Vagina (tissue), 2 donors: ENCODE measurements at places on chromosomes 7 and 10.

DNA sequence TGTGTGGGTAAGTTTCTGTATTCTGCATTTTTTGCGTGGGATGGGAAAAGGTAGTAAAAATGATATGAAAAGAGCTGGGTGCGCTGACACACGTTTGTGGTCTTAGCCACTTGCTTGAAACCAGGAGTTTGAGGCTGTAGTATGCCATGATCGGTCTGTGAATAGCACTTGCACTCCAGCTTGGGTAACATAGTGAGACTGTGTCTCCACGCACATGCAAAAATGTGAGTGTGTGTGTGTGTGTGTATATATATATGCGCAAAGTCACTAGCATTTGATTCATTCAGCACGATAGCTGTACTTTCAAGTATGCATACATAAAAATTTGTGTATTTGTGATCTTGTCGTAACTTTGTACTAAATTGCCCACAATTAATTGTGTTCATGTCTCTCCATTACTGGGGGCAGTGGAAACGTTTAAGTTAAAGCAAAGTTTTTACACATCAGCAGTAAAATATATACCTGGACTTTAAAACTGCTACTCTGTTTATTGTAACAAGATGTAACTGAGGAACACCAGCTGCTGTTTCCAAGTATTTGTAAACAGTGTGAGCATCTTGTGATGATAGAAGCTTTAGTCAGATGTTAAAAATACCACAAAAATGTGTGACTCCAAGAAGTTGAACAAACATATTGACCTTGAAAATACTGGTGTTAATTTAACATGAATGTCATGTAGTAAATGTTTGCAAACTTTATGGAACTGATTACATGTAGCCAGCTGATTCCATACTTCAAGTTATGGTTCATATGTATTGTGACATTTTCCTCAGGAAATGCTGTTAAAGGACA is 1.6 kb downstream of the ZRANB1 start:
- no peak for DNase-seq

GRCh38 chr7:143315776-143316175 is at the start of gene CLCN1:
TSS of gene CLCN1 (plus strand) at chr7:143316111. CDS start at chr7:143316213, 102 bp downstream.
- no peak for DNase-seq

GRCh38 chr7:151744656-151745638 is 132.0 kb downstream of the PRKAG2 start:
- no peak for DNase-seq

DNA sequence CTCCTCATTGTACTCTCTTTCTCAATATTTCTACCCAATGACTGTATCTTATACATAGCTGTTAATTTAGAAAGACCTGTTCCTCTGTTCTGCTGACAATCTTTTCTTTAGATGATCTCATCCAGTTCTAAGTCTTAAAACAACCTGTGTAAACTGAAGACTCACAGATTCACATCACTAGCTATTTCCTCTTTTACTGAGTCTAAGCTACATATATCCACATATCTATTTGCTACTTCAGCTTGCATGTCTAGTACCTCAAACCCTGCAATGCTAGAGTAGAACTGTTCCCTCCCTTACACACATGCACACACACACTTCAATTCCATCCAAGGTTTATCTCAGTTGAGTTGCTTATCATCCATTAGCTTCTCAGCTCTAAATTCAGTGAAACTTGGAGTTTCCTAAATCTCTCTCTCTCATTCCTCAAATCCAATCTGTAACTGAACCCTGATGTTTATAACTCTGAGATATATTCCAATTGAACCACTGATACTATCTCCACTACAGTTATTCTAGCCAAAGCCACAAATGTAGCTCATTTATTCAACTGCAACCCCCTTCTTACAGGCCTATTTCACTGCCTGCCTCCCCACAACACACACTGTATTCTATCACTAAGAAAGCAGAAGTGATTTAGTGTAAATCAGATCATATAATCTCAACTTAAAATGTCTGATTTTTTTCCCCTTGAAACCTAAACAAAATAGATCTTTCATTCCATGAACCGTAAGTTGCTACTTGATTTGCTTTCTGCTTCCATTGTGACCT is 1036.8 kb upstream of the POT1 start:
- DNase-seq: no peak

GRCh38 chr10:92690211-92690914 is 608 bp downstream of the HHEX start:
- DNase-seq: no peak

- no peak for DNase-seq
Measured at GRCh38 chr7:74097937-74098614, 14.5 kb downstream of the LIMK1 start.

GRCh38 chr10:6465437-6465836 is 114.6 kb downstream of the PRKCQ start:
- DNase-seq: no peak

DNA sequence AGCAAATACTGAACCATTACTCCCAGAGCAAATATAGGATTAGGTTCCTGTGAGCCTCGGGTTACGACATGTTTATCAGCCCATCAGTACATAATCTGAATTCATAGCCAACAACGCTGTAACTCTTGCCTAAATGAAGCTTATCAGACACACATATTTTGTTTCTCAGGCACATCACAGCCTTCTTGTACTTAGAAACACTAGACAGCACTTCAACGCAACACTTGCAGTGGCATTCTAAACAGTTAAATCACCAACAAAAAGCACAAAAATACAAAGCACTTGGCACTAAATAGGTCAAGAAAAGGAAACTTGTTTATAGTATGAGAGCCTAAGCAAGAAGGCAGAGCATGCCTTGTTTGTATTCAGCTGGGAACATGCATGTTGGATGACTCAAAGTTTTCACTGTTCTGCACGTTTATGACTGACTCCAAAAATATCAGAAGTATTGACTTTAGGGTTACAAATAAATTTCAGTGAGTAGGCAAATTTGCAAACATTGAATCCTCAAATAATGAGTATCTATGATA is 75.0 kb downstream of the VPS50 start:
- no peak for DNase-seq

DNA sequence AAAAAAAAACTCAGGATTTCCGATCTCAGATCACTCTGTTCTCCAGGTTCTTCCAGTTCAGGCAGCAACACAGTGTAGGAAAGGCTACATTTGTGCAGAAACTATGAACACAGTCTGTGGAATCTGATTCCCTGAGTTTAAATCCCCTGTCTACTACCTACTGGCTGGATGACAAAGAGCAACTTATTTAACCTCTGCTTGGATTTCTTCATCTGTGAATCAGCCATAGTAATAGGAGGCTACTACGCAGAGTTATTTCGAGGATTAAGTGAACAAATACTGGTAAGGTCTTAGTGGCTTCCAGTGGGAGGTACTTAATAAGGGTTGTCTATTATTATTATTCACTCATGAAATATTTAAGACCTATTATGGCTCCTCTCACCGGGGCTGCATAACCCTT is 44.3 kb upstream of the PDCD4 start:
- DNase-seq: no peak

- DNase-seq: no peak
Measured at GRCh38 chr10:90197766-90198165, 496.4 kb downstream of the KIF20B start.

DNA sequence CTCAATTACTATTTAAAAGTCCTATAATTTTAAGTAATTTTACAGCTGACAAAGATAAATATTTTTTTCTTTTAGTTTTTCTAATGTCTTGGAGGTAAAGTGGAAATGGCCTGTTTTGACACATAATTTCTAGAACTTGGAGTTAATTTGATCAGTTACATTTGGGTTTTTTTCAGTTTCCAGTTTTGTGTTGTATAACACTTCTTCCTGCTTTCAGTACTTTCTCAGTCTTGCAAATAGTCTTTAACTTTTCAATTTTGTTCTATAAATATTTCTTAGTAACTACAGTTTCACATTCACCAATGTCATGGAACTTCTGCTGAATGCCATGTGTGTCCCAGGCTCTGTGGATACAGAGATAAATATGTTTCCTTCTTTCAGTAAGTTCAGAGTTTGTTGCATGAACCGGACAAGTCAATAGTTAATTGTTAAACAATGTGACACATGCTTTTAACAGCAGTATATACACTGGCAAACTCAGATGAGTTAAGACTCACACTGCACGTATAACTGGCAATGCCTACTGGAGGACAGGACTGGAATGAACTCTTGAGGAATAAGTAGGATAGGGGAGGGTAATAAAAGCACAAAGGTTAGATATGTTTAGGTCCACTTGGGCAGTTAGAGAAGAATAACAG is 4.6 kb downstream of the SHOC2 start:
- no peak for DNase-seq

GRCh38 chr10:31936933-31937332 is 8.3 kb upstream of the ARHGAP12 start:
- no peak for DNase-seq

DNA sequence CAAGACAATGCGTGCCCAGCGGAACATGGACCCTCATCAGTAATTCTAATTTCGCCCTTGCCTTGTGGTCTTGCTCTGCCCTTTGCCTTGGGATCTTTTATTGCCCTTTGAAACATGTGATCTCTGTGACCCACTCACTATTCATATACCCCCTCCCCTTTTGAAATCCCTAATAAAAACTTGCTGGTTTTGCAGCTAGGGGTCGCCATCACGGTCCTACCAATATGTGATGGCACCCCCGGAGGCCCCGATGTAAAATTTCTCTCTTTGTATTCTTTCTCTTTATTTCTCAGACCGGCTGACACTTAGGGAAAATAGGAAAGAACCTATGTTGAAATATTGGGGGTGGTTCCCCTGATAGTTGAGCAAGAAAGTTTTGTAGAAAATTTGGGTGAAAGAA is 242.7 kb downstream of the CDK14 start:
- no peak for DNase-seq

DNA sequence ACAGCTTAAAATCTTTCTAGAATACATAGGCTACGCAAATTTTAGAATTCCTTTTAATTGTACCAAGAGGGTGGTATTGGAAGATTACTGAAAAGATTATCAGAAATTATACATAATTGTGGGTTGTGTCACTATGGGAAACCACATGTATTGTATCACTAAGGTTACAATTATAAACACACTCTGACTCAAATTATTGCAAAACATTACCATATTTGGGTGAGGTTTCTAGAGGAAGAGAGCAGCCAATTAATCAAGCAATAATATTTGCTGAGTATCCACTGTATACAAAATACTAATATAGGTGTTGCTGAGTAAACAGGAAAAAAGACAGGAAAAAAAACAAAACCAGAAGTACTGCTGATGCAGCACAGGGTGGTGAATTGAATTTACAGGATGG is 3.1 kb upstream of the CAPZA2 start:
- DNase-seq: no peak

GRCh38 chr7:27389496-27389895 is 146.9 kb downstream of the EVX1 start:
- DNase-seq: no peak

GRCh38 chr7:7109934-7110333 is 72.4 kb upstream of the C1GALT1 start:
- no peak for DNase-seq

- no peak for DNase-seq
Measured at GRCh38 chr10:91797048-91797690, 1.1 kb upstream of the TNKS2 start.

GRCh38 chr7:133484086-133484485 is 231.2 kb downstream of the EXOC4 start:
- DNase-seq: no peak

- DNase-seq: no peak
Measured at GRCh38 chr10:106555599-106555998, 608.9 kb downstream of the SORCS1 start.

DNA sequence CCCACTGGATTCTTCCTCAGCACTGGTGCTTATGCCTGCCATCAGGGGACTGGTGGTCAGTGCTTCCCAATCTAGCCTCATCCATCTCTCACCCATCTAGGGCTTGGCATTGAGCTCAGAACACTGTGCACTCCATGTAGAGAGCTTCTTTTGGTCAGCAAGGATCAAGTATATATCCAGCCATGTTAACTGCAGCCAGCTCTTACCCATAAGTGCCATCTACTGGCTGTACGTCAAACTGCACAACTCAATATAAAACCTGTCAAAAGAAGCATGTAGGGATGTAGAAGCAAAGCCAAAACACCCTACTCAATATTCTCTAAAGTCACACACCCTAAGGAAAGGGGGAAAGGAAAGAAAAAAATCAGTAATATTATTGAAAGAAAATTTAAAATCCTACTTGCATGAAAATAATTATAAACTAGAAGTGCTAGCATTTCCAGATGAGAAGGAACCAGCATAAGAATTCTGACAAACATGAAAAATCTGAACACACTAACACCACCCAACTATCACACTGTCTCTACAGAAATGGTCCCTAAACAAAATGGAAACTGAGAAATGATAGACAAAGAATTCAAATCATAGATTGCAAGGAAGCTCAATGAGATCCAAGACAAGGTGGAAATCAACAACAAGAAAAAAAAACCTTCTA is 531.1 kb upstream of the STEAP1 start:
- DNase-seq: no peak

DNA sequence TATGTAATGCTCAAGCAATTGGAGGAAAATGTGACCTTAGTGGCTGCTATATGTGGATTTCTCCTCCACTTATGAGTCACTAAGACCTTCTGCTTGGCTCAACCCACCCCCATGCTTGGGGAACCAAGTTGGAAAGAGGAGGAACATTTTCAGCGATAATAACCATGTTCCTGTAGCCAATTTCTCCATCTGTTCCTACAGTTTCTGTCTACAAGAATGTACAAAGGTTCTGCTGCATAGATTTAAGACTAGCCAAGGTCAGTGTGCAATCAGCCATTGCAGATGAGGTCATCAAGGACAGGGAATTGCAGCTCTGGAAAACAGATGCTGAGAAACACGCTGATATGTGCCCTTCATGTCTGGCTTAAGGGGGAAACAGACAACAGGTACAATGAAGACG is 5.6 kb upstream of the NRCAM start:
- DNase-seq: no peak

GRCh38 chr7:45240273-45240771 is 82.7 kb downstream of the RAMP3 start:
- DNase-seq: no peak

GRCh38 chr7:128166603-128167041 is 74.5 kb upstream of the LEP start:
- no peak for DNase-seq

GRCh38 chr10:127908959-127909267 is 2.0 kb downstream of the PTPRE start:
- no peak for DNase-seq

GRCh38 chr10:30190577-30191552 is 131.5 kb upstream of the JCAD start:
- DNase-seq: no peak

GRCh38 chr10:1100691-1101368 is 44.6 kb downstream of the WDR37 start:
- DNase-seq: no peak
